Epithelial cell of proximal tubule (primary cell): ENCODE measurements at places on chromosomes 12 and 14. TPM values are rescaled to one million over a fixed set of nuclear protein-coding genes. Genes with fewer than 3 reads are reported as not detected.
A peak's percentile ranks its signal among the peaks of the same experiment; 100 is the strongest.

TMEM179 gene
- not detected in 2 replicates for total RNA-seq

PRIMA1 gene
- total RNA-seq, result not detected in 2 replicates

- DNase-seq, result no peak
These were observed 27.6 kb downstream of the CACNA2D4 start for GRCh38 chr12:1890810-1891209.

DNA sequence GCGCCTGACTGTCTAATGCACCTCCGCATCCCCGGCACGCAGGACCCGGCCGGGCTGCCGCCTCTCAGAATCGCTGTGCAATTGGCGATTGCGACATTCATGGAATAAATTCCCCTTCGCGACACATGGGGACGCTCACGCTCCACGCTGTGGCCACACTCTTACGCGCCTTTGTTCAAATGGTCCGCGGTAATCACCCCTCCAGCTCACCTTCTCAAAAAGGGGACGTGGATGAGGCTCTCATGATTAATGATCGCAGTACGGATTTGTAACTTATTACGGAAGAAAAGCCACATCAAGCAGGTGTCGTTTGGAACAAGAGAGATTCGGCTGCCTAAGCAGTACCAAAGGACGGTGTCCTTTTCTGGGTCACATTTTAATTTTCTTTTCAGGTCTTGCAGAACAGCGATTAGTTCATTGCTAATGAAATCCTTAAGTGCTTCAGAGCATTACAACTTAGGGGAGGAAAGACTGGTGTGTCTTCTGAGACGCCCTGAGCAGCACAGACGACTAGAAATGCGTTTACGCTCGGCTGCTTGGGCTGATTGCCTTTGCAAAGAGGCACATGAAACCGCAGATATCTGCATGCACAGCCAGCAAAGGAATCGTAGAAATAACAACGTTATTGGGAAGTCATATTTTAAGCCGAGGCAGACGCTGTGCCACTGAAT is 37.3 kb upstream of the ADGRD1 start:
- DNase-seq, result peak; percentile 6

DNA sequence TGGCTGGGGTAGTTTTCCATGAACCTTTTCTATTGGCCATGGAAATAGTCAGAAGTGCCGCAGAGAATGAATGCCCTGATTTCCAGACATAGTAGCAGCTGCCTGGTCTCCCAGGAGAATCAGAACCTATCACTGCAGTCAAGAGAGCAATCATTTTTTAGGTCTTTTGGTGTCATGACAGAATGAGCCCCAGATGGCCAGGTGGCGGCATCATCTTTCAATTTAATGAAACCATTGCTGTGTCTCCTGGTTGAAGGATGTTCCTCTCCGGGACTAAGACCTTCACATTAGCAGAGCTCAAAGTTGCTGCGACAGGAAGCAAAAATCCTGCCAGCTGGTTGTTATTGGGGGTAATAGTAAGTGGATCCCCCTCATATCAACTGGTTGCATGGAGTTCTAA is 18.8 kb downstream of the TNFAIP2 start:
- DNase-seq, result no peak
